NT2/D1 (cell line): ENCODE measurements at places on chromosomes 3 and 15.

GRCh38 chr3:175307642-175308041 is 448.5 kb downstream of the NAALADL2 start:
- no peak for DNase-seq

GRCh38 chr3:53626876-53627275 is 132.5 kb downstream of the CACNA1D start:
- DNase-seq = no peak

- no peak for DNase-seq
Measured at GRCh38 chr15:85831415-85832113, 36.8 kb upstream of the KLHL25 start.

GRCh38 chr3:188365988-188366698 is 212.2 kb downstream of the LPP start:
- DNase-seq = no peak

DNA sequence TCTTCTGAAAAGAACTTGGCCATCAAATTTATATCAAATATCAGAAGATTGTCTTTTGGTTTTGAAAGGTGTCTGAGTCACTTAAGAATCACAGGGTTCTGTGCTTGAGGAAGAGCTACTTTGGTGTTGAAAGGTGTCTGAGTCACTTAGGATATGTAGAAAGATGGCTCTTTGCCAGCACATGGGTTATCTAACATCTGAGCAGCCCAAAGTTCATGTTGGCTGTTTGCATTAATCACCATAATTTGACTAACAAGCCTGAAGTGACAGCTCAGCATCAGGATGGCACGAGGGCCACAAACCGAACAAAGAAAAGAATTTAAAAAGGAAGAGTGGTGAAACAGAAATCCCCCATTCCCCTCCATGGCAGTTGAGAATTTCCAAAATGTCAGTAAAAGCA is 190.5 kb upstream of the CMC1 start:
- DNase-seq = no peak

GRCh38 chr3:16064642-16065414 is 109.7 kb upstream of the GALNT15 start:
- DNase-seq = no peak

DNA sequence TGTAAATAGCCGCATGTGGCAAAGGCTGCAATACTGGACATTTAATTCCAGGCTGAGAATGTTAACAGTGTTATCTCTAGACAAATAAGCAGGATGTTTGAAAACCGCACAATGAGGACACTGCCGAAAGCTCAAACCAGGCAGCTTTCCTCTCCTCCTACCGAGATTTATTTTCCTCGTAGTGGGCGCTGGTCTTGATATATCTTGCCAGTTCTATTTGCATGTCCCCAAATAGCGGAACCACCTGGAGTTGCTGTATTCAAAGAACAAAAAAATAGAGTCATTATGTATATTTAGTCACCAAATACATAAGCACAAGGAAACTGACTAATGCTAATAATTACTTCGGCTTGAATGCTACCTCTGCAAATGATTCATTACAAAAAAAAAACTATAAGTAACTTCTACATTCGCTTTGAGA is 46.5 kb downstream of the CYFIP1 start:
- DNase-seq = no peak

DNA sequence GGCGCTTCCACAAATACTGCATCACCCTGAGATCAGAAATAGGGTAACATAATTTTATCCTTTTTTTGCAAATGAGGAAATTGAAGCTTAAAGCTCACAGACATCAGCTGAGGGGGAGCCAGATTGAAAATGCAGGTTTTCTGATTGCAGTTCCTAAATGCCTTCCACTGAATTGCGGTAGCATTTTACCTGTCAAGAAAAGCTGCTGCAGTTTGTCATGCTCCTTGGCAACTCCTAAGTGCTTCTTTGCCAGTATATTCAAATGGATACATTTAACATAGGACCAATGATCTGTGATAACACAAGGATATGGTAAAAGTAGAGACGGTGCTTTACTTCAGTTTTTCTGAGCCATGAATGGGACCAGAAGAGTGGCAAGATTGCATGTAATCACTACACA is 50.5 kb downstream of the SPATA16 start:
- no peak for DNase-seq

DNA sequence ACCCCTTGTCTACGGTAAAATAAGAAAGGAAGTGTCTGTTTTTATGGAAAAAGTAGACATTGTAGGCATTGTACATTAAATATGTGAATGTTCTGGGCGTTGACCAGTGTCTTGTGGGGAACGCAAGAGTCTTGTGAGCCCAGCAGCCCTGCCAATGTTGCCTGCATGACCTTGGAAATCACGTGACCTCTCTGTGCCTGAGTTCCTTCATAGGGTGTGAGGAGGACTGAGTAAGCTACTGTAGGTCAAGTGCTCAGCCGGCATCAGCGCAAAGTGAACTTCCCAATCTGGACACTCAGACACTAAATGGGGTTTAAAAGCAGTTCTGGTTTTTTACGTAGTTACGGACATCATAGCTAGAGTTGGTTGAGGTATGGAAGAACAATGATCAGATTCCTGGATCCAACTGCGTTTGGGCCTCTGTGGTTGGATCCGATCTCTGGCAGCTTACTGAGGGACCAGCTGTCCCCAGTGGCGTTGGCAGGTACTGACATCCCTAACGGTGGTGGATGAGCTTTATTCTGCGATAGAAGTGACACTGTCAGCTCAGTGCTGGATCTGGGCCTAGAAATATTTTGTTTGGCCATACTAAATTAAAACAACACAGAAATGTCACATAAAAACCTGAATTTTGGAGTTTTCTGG is 63.8 kb downstream of the SPSB4 start:
- no peak for DNase-seq

DNA sequence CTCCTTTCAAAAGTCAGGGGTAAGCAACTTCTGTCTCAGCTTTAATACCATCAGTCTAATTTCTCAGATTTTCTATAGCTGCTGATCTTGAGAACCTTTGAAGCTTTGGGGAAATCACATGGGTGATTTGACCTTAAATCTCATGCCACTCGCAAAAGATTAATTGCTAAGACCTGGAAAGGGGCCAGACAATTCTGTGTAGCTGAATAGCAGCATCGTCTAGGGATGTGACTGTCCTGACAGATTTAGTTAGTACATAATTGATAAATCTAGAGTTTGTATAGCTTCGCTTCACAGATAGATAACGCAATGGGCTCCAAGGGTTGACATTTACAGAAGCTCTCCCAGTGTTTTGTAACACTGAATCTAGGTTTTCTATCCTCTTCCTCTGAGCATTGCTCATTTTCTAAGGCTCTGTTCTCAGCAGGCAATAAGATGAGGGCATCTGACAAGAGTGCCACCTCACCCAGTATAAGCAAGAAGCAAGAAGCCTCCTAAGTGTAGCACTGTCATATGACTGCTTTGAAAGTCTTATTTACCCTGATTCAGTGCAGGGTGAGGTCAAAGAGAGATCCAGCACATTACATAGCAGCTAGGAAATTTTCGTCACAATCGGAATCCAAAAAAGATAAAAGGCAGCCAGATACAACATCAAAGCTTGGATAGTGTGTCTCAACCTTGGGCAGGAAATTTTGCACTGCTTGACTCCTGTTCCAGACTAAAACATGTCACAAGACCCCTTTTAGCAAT is 47.7 kb upstream of the DUT start:
- no peak for DNase-seq

- DNase-seq = no peak
Measured at GRCh38 chr15:81152799-81153198, 18.7 kb downstream of the CFAP161 start.

- no peak for DNase-seq
Measured at GRCh38 chr3:177602601-177603147, 405.4 kb upstream of the TBL1XR1 start.

DNA sequence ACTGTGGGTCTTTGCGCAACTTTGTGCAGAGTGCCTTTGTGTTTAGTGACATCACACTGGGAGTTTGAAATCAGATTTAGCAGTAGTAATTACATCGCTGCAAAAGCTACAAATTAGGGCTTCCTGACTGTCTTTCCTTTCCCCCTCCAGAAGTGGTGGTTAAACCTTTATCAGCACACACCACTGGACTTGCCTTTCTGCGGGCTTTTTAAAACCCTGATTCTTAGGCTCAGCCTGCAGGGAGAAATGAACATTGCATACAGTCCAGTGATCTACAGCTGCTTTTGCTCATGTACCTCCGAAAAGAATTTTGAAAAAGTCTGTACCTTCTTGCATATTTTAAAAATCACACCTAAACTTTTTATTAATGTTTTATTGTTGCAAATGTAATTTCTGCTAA is 219.7 kb upstream of the NAALADL2 start:
- no peak for DNase-seq

- no peak for DNase-seq
Measured at GRCh38 chr15:73680549-73680948, 3.6 kb upstream of the CD276 start.

GRCh38 chr15:31472636-31473384 is 146.2 kb downstream of the KLF13 start:
- no peak for DNase-seq

DNA sequence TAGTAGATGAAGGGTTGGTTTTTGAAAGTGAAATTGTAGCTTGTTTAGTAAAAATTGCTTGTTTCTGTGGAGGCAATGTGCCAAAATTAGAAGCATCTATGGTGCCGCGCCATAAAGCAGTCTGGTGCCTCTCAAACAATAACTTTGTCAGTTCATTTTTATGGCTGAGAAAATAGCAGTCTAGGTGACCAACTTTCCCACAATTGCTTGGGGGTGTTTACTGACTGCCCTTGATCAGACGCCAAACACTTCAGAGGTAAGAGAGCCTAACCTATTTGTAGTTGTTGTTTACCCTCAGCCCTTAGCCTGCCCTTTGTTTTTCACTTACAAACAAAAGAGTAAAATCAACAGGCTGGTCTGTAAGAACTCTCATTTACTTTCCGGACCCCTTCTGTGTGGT is 174.5 kb downstream of the FNDC3B start:
- no peak for DNase-seq

GRCh38 chr3:7508821-7509220 is 647.9 kb downstream of the GRM7 start:
- DNase-seq = no peak

- DNase-seq = no peak
Measured at GRCh38 chr15:67573194-67573593, 30.7 kb downstream of the MAP2K5 start.

GRCh38 chr3:169305460-169305859 is 358.1 kb downstream of the MECOM start:
- no peak for DNase-seq

GRCh38 chr3:195352895-195353488 is 82.0 kb upstream of the XXYLT1 start:
- no peak for DNase-seq

DNA sequence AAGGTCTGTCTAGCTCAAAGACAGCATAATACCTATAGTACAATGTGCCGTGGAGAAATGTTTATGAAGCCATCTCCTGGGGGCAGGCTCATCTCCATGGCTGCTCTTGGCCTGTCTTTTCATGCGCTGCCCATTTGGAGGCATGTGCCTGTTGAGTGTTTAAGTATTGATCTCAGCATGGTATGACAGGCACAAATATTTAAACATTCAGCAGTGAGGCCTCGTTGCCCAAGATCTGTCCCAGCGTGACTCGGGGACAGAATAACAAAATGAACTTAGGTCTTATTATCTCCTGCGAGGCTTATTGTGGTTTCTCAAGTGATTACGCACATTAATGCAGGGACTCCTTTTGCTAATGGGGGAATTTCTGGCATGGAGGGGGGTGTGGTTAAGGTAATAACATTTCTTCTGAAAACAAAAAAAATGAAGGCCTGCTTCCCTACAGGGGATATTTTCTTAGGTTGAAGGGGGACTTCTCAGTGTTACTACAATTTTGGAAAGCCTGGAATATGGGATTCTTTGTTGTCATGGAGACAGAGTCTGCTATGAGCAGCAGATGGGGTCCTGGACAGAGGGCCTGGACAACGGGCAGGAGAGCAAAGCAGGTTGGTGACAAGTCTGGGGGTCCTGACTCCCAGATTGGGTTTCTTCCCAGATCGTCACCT is 4.4 kb upstream of the SLC6A1 start:
- no peak for DNase-seq
